NK-92 treated with Interleukin-12 subunit alpha and Interleukin-12 subunit beta, amount 100 ng/mL, for 24 hours (cell line): ENCODE measurements at places on chromosomes 7 and 10.

DNA sequence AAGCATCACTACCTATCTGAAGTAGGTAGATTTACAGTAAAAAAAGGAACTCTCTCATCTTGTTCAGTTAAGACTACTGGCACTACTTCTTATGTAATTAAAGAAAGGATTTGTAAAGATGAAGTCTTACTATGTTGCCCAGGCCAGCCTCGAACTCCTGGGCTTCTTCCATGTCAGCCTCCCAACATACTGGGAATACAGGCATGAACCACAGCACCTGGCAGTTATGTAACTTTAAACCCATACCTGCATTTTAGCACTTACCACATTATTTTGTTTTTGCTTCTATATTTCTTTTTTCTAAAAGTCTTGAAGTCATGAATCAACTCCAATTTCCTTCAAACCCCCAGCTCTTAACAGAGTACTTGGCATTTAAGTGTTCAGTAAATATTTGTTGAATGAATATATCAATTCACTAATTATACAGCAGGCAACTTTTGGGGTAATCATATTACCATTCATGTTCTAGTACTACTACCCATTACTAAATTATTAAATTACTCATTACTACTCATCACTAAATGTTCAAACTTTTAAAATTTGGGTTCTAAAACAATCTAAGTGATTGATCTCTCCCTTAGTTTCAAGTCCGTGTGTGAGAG is 31.6 kb upstream of the CCDC71L start:
- DNase-seq, result no peak

- no peak for DNase-seq
Observed at GRCh38 chr10:30778769-30779168, 149.2 kb upstream of the LYZL2 start.

DNA sequence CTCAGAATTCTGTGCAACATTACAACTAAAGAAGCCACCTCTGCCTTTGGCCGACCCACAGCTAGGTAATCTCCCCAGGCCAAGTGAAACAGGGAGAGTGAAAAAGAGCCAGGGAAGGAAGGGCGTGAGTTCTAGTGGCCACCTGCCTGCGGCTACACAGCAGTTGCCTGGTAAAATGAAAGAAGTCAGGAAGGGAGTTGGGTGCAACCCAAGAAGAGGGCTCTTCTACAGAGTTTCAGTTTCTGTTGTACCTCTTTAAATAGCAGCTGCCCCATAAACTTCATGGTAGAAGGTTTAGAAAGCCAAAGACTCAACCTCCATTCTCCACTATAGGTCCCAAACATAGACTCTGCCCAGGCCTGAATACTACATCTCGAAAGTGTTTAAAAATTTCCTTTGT is 76.2 kb upstream of the TMEM168 start:
- DNase-seq, result no peak

DNA sequence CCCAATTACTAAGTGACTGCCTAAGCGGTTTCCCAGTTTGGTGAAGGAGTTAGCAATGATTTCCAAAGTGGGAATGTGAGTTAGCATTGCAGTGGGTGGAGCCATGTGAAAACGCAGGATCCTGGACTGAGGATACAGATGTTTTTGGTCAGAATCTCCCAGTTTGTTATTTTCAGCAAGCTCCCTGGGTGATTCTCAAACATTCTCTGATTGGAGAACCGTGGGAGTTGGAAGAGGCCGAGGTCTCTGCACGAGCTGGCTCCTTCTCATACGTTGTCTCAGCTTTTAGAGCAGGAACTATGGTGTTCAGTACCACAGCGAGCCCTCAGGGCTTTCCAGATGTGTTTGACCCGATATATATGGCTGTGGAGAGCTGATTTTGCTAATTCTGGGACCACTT is 396.5 kb upstream of the NPVF start:
- DNase-seq, result no peak

DNA sequence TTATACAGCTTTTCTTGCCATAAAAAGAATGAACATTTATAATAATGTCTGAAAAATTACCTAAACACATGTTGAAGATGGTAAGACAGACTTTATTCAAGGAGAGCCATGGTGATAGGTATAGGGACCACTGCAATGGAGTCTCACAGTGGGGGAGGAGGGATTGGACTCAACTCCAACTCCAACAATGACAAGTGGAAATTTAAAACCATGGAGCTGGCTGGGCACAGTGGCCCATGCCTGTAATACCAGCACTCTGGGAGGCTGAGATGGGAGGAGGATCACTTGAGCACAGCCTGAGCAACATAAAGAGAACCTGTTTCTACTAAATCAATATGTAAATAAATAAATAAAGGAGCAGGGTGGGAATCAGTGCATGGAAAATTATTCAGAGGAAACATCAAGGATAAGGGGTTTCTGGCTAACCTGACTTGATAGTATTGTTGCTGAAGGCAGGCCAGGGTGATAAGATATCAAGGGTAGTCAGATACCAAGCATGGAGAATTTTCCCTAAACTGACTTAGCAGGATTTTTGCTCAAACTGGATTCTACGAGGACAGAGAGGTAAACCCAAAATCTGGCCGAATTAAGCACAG is 19.5 kb upstream of the MICU1 start:
- no peak for DNase-seq
